ENCODE measurements at places on chromosomes 6 and 20.

GRCh38 chr6:108164815-108165706, 761 bp upstream of the NR2E1 start:
- DNase-seq = no peak

DNA sequence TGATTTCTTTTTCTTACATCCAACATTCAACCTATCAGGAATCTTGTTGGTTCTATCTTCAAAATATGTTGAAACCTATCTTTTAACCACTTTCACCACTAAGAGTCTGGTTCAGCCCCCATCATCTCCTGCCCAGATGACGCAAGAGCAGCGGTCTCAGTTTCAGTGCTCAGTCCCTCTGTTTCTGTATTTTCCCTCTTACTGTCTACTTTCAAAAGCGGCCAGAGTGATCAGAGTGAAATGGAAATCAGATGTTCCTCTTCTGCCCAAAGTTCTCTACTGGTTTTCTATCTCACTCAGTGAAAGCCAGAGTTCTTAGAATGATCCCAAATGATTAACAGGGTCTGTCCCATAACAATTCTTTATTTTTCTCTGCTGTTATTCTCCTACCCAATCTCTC, 147.9 kb upstream of the PDE7B start:
- DNase-seq = no peak

GRCh38 chr6:36345681-36346466, 9.2 kb upstream of the BNIP5 start:
- DNase-seq = no peak

- no peak for DNase-seq
These were observed 230.2 kb upstream of the FOXQ1 start for GRCh38 chr6:1081551-1082284.

DNA sequence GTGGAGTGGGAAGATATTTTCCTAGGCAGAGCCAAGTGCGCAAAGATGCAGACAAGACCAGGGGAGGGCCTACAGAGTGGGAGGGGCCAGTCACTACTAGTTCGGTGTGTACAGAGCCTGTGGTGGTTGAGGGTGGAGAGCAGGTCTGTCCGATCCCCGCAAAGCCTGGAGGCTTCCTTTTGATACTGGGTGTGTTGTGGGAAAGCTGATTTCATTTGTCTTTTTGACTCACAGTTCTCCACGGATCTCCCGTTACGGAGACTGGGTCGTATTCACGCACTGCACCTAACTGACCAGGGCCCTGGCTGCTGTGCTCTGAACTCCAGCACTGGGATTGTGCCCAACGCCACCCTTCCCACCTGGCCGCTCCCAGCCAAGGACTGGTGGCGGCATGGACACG, 1.4 kb upstream of the TIAM2 start:
- no peak for DNase-seq

GRCh38 chr20:49964964-49965780, 17.6 kb upstream of the SNAI1 start:
- no peak for DNase-seq

- DNase-seq = no peak
These were observed 24.4 kb downstream of the SERAC1 start for GRCh38 chr6:158143700-158144099.

GRCh38 chr6:111555036-111555435, 50.6 kb downstream of the TRAF3IP2 start:
- DNase-seq = no peak

DNA sequence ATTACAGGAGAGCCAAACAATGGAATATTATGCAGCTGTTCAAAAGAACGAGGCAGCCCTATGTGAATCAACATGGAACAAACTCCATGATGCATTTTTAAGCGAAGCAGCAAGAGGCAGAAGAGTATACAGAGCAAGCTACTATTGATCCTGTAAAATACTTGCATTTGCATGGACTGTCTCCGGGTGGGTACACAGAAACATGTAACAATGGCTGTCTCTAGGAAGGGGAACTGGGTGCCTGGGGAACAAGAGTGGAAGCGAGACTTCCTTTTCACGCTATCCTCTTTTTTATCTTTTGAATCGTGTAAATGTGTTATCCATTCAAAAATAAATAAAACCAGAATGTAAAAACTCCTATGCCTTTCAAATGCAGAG, 93.3 kb upstream of the SIRPA start:
- DNase-seq = no peak

DNA sequence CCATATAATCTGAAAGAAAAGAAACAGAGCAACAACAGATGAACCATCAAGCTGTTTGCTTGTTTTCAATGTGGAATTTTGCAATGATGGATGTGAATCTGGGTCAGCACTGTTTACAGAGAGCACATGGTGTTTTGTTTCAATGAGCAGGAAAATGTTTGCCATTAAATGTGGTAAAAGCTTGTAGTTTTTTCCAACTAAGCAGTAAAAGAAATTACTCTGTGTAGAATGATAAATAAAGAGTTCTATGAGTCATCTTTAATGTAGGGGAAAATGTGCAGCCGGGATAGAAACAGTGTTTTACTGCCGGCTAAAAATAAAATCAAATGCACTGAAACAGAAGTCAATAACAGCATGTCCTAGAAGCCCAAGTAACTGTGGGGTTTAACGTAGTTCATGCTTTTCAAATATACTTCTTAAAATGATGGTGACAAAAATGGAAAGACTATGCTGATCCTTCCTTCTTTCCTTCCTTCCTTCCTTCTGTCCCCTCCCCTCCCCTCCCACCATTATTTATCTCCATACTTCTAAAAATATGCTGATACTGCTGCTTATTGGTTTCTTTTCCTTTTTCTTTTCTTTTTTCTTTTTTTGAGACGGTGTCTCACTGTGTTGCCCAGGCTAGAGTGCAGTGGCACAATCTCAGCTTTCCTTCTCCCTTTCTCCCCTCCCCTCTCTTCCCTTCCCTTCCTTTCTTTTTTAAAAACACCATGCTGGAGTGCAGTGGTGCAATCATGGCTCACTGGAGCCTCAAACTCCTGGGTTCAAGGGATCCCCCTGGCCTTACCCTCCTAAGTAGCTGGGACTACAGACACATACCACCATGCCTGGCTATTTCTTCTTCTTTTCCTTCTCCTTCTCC, 6.3 kb upstream of the NAA20 start:
- no peak for DNase-seq

GRCh38 chr6:4819706-4820283, 43.6 kb downstream of the CDYL start:
- DNase-seq = no peak

GRCh38 chr6:137717074-137718073, 149.7 kb upstream of the TNFAIP3 start:
- DNase-seq = peak; percentile 28

DNA sequence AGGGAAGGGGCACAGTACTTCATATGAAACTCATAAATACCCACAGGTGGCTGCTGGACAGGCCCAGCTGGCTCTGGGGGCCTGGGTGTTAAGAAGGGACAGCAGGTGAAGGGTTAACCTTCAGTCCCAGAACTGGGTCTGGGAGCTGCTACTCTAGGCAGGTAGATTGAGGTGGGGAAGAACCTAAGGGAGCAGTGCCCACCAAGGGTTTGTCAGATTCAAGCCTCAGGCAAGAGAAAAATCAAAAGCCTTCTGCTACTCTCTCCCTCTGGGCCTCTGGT, 5.6 kb downstream of the RPL10A start:
- no peak for DNase-seq

DNA sequence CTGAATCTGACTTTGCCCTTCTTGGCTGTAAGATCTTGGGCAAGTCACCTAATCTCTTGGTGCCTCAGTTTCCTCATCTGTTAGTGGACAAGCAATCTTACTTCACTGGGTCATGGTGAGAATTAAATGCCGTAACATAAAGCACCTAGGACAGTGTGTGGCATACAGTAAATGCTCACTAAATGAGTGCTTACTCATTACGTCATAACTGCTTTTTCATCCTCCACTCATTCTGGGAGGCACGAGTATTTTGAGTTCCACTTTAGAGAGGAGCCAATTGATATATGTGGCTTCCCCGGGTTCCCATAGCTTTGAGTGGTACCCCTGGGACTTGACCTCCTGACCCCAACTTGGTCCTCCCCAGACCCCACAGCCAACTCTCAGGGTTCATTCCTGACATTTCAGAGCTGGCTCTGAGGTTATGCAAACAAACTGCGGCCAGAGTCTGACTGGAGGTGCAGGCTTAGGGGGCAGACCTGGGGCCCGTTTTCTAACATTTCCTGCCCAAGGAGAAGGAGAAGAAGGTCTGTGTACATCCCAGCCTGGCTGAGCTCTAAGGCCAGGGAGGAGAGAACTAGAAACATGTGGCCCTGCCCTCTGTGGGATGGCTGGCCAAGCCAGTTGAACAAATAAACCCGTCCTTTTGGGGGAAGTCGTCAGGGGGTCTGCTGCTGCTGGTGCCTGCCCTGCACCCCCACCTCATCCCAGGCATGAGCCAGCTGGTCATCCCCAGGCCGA, 5.8 kb downstream of the ANGPT4 start:
- DNase-seq = no peak

DNA sequence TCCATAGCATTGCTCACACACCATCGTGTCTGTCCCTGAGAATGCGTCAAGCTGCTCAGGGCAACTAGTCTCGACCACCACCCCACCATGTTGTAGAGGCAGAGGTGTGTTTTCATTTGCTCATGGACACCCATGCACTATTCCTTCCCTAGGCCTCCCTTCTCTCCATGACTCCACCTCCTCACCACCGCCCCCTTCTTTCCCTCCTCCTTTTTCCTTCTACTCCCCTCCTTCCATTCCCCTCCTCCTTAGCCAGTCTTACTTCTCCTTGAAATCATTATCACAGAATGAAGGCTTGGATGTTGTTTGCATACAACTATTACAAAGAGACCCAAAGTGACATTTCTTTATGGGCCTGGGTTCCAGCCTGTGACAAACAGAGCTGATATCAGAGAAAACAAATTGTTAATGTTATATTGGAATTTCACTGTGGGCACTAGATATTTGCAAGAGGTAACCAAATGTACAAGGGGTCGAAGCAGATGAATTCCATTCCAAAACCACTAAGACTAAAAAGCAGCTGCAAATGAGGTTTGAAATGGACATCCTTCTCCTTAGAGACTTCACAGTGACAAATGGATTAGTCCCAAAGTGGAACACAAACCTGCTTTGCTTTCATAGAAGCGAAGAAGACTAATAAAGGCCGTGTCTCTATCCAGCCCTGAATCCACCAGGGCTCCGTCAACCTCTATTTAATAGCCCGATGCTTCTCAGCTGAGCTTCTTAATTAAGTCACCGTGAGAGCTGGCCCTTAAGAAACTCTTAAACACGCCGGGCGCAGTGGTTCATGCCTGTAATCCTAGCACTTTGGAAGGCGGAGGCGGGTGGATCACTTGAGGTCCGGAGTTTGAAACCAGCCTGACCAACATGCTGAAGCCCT, 275.8 kb upstream of the SULF2 start:
- DNase-seq = no peak

GRCh38 chr6:153129873-153130514, 1.1 kb downstream of the RGS17 start:
- no peak for DNase-seq

- DNase-seq = no peak
These were observed 49.7 kb upstream of the IPCEF1 start for GRCh38 chr6:154406301-154406700.

Data from stimulated activated CD8-positive, alpha-beta memory T cell treated with anti-CD3 and anti-CD28 coated beads, Interleukin-15, amount 100 ng/mL, for 4 hours (primary cell).